Uterus (tissue), 4 donors: ENCODE measurements at places on chromosomes 5 and 9.

DNA sequence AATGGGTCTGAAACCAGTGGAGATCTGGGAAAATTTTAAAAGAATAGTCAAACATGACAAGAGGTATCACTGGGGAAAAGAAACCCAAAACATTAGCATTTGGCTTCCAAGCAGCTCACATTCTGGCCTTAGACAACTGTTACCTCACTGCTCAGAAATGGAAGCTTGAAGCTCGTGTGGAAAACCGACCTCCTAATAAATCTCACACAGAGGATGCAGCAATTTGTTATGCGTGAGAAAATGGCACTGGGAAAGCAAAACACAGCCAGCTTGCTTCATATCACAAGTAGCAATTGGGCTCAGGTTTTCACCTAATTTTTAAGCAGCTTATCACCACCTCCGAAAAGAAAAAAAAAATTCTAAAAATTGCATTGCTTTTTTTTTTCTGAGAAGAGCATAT lies 103.3 kb upstream of the TAS2R1 start:
- DNase-seq = no peak

DNA sequence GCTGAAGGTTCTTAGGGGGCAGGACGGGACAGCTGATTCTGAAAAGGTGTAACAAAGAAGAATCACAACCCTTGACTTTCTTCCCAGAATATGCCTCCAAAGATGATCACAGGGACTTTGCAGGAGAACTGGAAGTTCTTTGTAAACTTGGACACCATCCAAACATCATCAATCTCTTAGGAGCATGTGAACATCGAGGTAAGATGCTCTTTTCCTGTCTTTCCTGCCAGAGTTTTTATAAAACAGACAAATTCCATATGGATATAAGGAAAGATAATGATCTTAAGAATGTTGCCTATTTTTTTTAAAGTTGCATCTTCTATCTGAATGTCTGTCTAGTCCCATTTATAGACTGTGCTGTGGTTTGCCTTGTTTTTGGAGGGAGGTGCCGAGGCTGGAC lies 87.9 kb downstream of the EQTN start:
- DNase-seq = no peak

- no peak for DNase-seq
These were observed 47.0 kb downstream of the GPR21 start for GRCh38 chr9:123080444-123080843.

GRCh38 chr9:128552744-128553440 lies 505 bp downstream of the SPTAN1 start:
- DNase-seq = peak; percentile 61

GRCh38 chr9:105842023-105842644 lies 147.8 kb downstream of the TMEM38B start:
- DNase-seq = no peak

DNA sequence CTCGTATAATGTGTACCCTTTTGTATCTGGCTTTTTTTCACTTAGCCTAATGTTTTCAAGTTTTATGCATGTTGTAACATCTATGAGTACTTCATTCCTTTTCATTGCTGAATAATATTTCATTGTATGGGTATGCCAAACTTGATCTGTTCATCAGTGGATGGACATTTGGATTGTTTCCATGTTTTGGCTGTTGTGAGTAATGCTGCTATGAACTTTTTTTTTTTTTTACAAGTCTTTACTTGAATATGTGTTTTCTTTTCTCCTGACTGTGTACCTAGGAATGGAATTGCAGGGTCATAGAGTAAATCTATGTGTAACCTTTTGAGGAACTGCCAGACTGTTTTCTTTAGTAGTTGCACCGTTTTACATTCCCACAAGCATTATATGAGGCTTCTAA lies 52.4 kb downstream of the MTREX start:
- DNase-seq = no peak

DNA sequence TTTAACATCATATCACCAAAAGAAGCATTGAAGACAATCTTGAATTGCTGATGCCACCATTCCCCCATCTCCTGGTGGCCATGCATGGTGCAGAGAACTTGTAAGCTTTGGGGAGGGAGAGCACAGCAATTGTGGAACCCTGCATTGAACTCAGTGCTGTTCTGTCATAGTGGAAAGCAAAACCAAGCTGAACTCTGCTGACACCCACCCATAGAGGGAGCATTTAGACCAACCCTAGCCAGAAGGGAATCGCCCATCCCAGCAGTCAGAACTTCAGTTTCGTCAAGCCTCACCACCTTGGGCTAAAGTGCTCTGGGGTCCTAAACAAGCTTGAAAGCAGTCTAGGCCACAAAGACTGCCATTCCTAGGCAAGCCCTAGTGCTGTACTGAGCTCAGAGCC lies 37.4 kb upstream of the RUSC2 start:
- no peak for DNase-seq

DNA sequence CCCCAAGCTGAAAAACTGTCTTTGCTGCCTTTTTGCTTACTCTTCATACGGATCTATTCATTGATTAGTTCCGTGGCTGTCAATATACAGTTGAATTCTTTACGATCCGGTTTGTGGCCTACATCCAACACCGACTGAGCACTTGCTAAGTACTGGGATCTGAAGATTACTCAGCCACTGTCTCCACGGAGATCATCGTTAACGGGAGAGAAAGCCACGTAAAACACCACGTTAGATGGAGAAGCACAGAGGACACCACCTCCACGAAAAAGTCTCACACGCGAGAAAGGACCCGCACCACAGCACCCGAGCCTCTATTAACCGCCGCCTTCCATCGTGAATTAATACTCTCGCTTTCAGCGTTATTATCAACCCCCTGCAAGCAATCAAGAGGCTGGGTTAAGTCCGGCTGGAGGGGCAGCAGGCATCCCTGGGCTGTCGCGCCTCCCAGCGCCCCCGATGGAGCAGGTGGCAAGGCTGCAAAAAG lies 650 bp downstream of the ELP1 start:
- DNase-seq = no peak

- DNase-seq = no peak
These were observed 35.3 kb downstream of the SNX24 start for GRCh38 chr5:122880749-122881148.

- no peak for DNase-seq
These were observed 36.7 kb upstream of the TIFAB start for GRCh38 chr5:135488727-135489465.

DNA sequence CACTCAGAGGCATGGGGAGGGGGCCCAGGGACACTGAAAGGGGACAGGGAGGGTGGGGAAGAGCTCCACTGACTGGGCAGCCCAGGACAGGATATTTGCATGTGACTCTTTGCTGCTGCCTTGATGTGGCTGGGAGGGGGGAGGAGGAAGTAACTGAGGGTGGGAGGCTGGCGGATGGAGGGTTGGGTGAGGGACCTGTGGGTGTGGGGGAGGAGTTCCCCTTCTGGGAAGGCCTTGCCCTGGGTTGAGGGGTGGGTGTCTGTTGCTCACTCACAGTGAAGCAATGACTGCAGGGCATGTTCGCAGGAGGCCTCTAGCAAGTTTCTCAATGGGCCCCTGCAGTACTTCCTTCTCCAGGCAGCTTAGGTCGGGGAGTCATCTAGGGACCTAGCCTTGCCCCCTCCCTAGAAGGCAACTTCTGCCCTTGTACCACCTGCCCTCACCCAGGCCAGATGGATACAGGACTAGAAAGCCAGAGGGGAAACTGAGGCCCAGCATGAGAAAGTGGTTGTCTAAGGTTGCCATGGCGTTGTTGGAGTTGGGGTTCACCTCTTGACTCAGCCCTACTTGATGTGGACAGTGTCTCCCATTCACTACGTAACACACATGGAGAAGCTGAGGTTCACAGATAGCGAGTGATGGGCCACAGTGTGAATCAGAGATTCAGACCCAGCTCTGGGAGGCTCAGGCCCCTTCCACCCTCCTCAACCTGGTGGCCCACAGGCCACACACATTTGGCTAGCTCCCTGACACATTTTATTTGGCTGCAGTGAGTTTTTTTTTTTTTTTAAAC lies 3.0 kb downstream of the GRK6 start:
- no peak for DNase-seq

DNA sequence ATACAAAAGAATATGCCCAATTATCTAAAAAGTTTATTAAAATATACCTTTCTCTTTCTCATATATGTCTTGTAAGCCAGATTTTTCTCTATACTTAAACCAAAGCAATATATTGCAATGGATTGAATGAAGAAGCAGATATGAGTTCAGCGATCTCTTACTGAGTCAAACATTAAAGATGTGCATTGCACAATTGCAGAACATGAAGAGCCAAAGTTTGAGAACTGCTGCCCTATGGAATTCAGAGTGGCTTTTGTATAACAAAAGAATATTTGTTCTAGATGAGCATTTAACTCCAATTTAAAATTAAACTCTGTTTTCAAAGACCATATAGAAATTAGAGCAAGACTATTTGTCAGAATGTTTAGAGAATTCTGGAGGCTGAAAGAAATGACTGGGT lies 519.0 kb upstream of the DAB2 start:
- no peak for DNase-seq

DNA sequence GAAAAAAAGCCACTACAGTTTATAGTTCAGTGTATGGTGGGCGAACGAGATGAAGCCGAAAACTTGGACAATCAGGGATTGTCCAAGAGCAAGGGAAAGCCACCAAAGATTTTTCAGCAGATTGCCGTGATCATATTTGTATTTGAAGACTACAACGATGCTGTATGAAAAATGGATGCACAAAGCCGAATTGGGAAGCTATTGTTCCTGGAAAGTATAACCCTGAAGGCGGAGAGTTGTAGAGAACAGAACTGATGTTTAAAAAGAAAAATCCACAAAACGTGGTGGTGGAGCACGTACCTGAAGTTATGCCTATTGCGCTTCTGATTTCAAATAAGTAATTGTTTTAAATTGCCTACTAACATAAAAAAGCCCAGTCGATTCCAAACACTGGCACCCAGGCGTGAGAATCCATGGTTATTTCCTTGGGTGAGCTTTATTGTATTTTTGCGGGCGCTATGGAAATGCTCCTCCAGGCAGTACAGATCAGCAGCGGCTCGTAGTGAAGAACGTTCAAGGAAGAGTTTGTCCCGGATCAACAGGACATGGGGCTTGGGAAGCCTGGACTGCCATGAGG lies 772 bp upstream of the TARS1 start:
- no peak for DNase-seq

GRCh38 chr9:38126730-38127129 lies 57.7 kb upstream of the SHB start:
- no peak for DNase-seq

DNA sequence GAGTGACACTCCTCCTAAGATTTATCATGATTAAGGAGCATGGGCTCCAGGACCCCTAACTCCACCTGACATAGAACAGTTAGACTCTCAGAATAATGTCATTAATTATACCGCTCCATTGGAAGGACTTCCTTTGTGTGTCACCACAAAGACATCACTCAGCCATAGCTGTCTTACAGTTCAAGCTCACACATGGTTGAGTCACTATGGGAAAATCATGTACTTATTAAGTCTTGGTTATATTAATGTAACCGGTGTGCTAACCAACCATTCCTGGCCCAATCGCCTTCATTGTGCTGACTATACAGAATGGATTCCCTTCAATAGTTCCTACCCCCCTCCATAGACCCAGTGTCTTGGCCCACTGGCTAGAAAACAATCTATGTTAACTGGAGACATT lies 10.9 kb upstream of the MCCC2 start:
- no peak for DNase-seq

DNA sequence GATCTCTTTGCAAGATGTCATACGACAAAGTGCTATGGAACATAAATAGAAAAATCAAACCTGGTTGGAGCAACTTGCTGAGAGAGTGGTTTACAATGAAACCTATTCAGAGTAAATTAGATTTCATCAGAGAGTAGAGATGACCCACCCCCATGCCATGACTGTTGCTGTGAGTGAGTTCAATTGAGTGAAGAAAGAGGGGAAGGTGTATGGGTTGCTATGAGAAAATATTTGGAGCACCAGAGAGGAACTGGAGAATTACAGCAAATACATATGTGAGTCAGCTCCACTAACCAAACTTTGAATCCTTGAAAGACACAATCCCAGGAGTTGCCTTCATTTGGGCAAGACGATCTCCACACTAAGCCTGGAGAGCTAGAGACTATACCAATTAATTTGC lies 217.2 kb downstream of the RFX3 start:
- no peak for DNase-seq

- DNase-seq = no peak
These were observed 250.2 kb downstream of the NFIB start for GRCh38 chr9:14063756-14064155.
